ENCODE measurements at places on chromosomes 6 and 20. TPM values are rescaled to one million over a fixed set of nuclear protein-coding genes. Genes with fewer than 3 reads are reported as not detected.

Gene DPPA5
- not detected for total RNA-seq

Gene CRISP3
- total RNA-seq, result not detected

Gene PRDM13
- total RNA-seq, result not detected

Gene THBD
- 17.4 TPM for total RNA-seq

Gene WFDC10B
- not detected for total RNA-seq

Gene OPRM1
- total RNA-seq, result not detected

Gene MOCS1
- total RNA-seq, result 27.2 TPM
